ENCODE measurements at places on chromosomes 5 and 9.

GRCh38 chr5:2900360-2900759, 148.9 kb upstream of the IRX2 start:
- DNase-seq = no peak

GRCh38 chr5:107868650-107869409, 198.1 kb upstream of the EFNA5 start:
- DNase-seq = no peak

DNA sequence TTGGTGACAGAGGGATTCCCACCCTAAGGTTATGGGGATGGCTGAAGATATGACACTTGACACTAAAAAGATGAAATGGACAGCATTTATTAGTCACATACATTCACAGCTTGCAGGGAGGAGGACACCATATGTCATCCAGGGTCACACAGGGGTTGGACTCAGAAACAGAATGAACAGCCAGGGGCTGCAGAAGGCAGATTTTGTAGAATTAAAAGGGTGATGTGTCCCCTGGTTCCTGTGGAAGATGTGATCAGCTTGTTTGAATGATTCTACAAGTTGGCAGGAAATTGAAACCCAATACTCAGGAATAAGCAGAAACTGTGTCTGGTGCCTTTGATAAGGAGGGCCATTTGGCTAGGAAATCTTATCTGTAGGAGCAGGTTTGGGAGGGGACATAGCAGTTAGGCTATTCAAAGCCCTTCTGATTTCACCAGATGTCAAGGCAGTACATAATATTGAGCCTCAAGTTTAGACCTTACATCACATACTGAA, 102.3 kb upstream of the GRIN3A start:
- DNase-seq = no peak

DNA sequence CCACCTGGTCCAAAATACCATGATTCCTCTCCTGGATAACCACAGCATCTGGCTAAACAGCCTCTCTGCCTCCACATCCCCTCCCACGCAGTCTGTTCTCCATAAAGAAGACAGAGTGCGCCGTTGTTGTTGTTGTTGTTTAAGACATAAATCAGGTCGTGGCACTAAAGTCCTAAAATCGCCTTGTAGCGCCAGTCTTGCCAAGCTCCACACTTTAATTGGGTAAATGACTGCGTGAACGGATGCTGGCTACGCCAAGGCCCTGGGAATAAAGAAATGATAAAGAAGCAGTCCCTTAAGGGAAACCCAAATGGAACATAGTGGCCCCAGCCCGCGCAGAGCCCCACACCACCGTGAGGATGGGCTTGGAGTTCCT, 364 bp upstream of the SFXN1 start:
- no peak for DNase-seq

DNA sequence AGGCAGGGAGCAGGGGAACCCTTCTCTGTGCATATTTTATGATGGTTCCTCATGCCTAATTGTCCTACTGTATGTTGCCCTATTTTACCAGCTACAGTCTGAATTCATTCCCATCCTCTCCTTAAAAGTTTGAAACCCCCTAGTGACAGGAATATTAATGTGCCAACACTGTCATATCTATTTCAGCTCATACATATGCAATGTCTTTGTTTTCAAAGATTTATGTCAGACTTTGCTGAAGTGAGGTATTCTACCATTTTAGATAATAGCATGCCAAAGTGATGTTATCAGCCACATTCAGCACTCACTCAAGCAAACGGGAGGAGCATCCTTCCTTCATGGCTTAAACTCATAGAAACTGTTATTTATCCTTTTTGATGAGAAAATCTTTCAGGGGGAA, 696.5 kb downstream of the NR2F1-AS1 start:
- DNase-seq = no peak

DNA sequence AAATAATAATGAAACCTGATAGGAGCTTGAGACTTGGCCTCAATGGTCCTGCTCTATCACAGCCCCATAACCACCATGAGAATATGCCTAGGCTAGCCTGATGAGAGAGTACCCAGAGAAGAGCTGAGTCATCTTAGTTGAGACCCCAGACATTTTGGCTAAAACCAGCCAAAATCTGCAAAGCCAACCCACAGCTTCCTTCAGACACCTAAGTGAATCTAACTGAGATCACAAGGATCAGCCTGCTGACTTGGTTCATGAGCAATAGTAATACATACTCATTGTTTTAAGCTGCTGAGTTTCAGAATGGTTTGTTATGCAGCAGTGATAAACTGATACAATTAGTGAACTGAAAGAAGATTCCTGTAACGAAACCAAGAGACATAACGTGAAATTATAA, 473.7 kb upstream of the PTGER4 start:
- no peak for DNase-seq

GRCh38 chr5:177982956-177983355, 13.1 kb downstream of the PROP1 start:
- DNase-seq = no peak

DNA sequence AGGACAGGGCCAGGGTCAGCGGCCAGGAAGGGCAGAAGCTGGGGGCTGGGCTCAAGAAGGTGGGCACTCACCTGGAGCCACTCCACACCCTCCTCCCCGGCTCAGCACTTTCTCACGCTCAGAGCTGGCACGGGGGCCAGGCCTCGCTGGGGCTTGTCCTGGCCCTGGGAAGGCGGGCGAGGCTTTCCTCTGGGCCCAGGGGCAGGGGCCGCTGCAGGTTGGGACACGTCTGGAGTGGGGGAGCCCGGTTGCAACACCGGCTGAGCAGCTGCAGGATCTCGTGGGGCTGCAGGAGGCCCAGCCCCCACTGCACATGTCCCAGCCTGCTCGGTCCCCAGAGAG, 38.9 kb upstream of the EGFL7 start:
- no peak for DNase-seq

GRCh38 chr9:91347377-91347776, 14.3 kb downstream of the AUH start:
- no peak for DNase-seq

GRCh38 chr9:95516734-95517558, at the start of gene PTCH1:
PTCH1 (minus strand) TSS chr9:95516971.
- DNase-seq = no peak

- peak; percentile 13 for DNase-seq
Observed at GRCh38 chr5:40717281-40717680, 37.6 kb downstream of the PTGER4 start.

- DNase-seq = no peak
Observed at GRCh38 chr5:59559323-59559722, 334.2 kb downstream of the PDE4D start.

GRCh38 chr5:81898403-81898802, 73.4 kb upstream of the ATG10 start:
- DNase-seq = no peak

DNA sequence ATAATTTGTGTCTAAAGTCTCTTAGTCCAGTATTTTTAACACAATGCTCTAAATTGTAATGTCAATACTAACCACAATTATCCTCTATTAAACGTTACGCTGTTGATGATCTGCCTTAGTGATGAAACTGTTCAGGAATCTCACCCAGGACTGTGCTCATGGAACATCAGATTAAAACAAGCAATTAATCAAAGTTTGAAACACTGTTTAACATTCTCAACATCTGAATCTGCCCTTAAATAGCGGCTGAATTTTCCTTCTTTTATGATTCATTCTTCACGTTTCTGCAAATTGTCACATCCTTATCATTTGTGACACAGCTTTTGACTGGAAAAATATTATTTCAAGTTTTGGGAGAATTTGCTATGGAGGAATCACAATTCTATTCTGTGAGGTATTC, 113.8 kb downstream of the MARCHF11 start:
- DNase-seq = no peak

- DNase-seq = no peak
Observed at GRCh38 chr9:72353455-72354116, 11.4 kb downstream of the ZFAND5 start.

- DNase-seq = peak; percentile 62
Observed at GRCh38 chr9:20356403-20357036, 265.8 kb downstream of the MLLT3 start.

GRCh38 chr5:73067213-73067612, 53.2 kb upstream of the TMEM171 start:
- no peak for DNase-seq

DNA sequence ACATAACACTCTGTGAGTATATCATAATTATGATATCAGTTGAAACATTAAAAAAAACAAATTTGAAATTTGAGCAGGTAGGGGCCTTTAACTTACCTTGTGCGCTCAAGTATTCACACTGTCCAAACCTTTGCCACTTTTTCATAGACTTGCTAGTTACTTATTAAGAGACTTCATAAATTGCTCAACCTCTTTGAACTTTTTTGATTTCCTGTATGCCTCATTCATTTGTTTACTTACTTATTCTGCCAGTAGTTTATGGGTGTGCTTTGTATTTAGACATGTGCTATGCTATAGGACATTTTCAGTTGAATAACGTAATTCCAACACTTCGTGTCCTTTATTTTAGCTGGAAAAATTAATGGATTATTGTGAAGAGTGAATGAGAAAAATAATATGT, 204.8 kb downstream of the HCN1 start:
- DNase-seq = no peak

- DNase-seq = no peak
Observed at GRCh38 chr5:173699966-173700365, 83.5 kb upstream of the BOD1 start.

- DNase-seq = no peak
Observed at GRCh38 chr5:151051931-151052608, 28.8 kb downstream of the TNIP1 start.

DNA sequence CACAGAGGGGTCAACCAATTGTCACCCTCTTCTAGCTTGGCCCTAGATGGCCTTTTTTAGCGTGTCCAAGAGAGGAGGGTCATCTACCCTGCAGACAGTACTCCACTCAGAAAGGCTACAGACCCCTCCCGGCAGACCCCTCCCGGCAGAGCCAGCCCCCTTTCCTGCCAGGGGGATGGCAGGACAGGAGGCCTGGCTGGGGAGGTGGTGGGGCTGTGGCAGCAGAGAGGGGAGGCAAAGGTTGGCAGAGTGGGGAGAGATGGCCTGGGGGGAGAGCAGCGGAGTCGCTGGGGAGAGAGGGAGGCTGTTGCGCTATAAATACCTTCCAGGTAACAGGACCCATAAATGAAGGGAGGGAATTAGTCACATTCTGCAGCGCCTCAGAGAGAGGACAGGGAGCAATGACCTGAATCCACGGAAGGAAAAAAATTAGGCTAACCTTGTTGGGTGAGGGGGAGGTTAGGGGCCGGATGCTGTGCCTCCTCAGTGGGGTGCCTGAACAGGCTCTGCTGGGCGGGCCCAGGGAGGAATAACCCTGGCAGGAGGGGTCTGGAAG, 32.9 kb upstream of the PSD2 start:
- DNase-seq = no peak
